ENCODE measurements at places on chromosomes 3 and 15.

- DNase-seq: no peak
These were observed 28.7 kb downstream of the GPR171 start for GRCh38 chr3:151174351-151174750.

DNA sequence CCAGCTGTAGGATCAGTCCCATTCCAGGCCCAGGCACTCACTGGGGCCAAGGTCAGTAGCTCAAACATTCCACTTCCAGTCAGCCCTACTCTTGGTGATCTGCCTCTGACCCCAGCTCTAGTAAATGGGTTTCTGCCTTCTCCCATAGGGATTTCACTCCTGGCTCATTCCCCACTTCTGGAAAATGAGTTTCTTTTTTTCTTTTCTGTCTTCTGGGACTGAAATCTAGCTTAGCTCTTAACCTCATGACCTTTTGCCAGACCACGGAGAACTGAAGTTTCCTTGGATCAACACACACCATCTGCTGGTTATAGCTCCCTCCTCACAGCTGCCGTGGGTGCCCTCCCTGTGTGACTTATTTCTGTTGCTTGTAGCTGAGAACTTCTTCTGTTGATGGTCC lies 21.3 kb downstream of the MME start:
- DNase-seq: no peak

- no peak for DNase-seq
These were observed 230.0 kb upstream of the ST8SIA2 start for GRCh38 chr15:92163641-92164040.

GRCh38 chr15:42056934-42057798 lies 36.3 kb upstream of the PLA2G4E start:
- DNase-seq: peak; percentile 33

- DNase-seq: no peak
These were observed 1184.6 kb upstream of the EPHA6 start for GRCh38 chr3:95629802-95630201.

DNA sequence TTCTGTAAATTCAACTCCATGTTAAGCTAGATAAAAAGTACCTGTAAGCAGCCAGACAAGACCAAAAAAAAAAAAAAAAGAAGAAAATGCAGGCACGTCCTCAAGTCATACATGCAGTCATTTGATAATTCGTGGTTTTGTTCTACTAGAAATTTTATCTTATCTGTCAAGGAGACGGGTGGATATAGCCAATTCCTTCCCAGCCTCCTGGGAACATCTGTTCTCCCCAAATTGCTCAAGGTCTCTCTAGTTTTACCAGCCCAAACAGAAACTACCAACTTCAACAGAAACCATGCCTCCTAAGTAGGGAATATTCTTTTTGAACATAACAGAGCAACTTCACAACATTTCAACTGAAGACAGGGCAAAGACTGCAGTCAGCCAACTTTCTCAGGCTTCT lies 19.5 kb downstream of the RYK start:
- no peak for DNase-seq

GRCh38 chr3:150495563-150496168 lies 50.6 kb downstream of the SERP1 start:
- no peak for DNase-seq

GRCh38 chr3:63926309-63926708 lies 14.1 kb upstream of the SCAANT1 start:
- DNase-seq: no peak

DNA sequence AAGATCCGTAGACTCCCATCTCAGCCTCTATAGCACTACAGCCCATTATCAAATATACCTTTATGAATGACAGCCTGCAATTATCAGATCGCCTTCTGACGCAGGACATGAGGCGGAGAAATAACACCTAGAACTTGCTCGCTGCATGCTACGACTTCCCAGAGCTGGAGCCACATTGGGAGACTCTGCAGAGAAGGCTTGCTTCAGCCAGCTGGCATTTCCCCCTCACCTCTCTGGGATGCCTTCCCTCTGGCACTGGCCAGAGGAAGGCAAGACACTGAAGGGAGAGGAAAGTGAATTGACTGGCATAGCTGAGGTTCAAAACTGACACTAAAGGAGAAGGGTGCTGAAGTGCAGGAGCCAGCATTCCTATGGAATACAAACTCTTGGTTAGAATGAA lies 131.7 kb downstream of the GABRB3 start:
- DNase-seq: no peak

- peak; percentile 21 for DNase-seq
These were observed 235.9 kb downstream of the LPP start for GRCh38 chr3:188389711-188390342.

- no peak for DNase-seq
These were observed 34.6 kb downstream of the NR2E3 start for GRCh38 chr15:71844916-71845315.

DNA sequence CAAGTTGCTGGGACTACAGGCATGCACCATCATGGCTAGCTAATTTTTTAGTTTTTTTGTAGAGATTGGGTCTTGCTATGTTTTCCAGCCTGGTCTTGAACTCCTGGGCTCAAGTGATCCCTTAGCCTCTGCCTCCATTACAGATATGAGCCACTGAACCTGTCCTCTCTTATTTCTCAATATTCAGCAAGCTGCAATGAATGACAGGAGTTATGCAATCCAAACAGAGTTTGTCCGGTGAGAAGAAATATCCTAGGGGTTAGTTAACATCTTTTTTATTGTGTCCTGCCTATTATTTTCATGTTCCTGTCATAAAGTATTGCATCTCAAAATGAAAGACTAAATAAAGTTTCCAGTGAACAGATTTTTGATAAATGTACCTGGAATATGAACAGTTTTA lies 1161.4 kb downstream of the OTOL1 start:
- DNase-seq: no peak

- no peak for DNase-seq
These were observed 56.4 kb downstream of the PLAAT1 start for GRCh38 chr3:193297421-193297820.

GRCh38 chr3:58868097-58868779 lies 181.6 kb downstream of the CFAP20DC start:
- no peak for DNase-seq

DNA sequence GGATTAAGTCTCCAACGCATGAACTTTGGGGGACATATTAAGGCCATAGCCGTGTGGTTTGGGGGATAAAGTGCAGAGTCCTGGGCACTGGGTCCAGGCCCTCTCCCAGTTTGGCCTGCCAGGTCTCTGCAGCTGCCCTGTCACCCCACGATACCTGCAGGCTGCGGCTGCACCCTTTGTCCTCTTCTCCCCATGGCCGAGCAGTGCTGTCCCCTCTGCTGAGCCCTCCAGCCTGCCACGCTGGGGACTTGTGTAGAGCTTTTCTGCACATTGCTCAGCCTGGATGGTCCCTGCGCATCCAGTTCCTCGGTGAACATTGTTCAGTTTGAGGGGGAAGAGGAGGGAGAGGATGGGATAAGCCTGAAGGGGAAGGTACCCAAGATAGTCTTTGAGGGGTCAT lies 167.2 kb downstream of the APBA2 start:
- DNase-seq: no peak

GRCh38 chr3:50644561-50644960 lies 27.6 kb downstream of the MAPKAPK3 start:
- DNase-seq: no peak

DNA sequence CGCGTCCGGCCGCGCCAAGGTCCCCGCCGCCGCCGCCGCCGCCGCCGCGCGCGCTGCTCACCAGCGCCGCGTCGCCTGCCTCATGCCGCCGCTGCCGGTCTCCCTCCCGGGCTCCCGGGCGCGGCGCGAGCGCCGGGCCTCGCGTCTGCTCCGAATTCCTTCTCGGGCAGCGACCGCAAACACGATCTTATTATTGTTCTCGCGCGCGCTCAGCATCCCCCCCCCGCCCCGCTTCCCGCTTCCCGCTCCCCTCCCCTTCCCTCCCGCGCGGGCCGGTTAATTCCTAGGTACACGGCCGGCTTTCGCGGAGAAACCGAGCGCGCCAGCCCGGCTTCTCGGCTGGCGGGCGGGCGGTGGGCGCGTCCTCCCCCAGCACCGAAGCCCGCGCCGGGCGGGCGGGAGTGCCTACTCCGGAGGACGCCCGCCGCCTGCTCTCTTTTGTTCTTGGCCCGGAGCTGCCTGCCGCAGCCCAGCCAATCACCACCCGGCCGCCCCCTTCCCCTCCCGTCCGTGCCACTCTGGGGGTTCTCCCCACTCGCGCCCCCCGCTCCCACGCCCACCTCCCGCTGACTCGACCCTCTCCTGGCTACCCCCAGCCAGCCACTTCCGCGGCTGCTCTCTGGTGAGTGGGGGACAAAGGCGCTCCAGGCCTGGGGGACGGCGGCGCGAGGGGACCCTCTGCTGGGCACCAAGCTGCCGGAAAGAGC lies at the start of gene HDGFL3:
TSS of gene HDGFL3 (minus strand) at position 164 of the 707 bp plus-strand sequence. CDS start 409 bp downstream, outside the sequence.
- DNase-seq: peak; percentile 38

DNA sequence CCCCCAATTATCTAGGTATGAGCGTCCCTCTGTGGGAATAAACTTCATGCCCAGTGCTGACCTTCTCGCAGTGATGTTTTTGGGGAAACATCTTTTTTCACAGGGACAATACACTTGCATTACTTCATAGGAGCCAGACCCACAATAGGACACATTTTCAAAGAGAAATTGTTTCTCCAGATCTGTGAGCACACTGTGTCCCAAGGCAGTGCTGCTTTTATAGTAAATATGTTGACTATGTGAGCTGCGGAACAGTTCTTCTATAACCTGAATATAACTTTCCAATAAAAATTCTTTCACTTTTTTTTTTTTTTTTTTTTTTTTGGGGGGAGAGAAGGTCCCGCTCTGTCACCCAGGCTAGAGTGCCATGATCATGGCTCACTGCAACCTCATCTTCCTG lies 17.4 kb upstream of the THSD4 start:
- no peak for DNase-seq

GRCh38 chr15:25226360-25226759 lies 212.5 kb downstream of the UBE3A start:
- no peak for DNase-seq

DNA sequence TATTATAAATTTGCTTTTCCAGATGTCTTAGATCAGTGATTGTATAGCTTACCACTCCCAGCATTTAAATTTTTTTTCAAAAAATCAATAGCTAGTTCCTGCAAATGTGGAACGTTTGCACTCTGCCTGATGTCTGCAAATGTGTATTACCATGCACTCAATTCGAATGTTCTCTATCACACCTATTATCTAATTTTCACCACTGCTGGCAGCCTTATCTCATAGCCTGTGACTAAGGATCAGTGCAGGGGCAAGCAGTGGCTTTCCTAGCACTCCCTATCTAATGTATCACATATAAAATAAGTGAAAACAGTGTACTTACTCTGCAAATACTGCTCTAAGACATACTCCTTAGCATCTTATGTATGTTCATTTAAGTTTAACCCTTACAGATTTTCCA lies 196.3 kb upstream of the PLSCR5 start:
- no peak for DNase-seq

- DNase-seq: no peak
These were observed 666.7 kb upstream of the NAALADL2 start for GRCh38 chr3:174192471-174192870.

- DNase-seq: no peak
These were observed 30.9 kb downstream of the UBE3A start for GRCh38 chr15:25407950-25408349.

DNA sequence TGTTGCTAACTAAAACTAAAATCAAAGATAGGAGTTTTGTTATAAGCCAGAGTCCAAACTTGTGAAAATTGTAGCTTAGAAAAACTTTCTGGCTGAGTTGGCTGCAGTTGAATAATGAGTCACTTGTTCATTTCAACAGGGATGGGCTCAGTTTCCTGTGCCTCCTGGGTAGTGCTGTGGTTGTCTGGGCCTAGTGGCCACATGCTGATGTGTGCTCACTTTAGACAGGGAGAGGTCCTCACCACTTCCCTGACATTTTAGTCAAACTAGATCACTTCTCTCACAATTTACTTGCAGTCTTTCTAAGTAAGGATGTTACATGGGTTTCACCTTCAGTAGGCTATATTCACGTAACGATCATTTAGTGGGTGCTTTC lies 6.3 kb upstream of the UBE2Q2 start:
- DNase-seq: no peak

GRCh38 chr3:154614601-154615000 lies 184.6 kb upstream of the GPR149 start:
- no peak for DNase-seq

- no peak for DNase-seq
These were observed 945.6 kb downstream of the MCTP2 start for GRCh38 chr15:95176794-95177577.

DNA sequence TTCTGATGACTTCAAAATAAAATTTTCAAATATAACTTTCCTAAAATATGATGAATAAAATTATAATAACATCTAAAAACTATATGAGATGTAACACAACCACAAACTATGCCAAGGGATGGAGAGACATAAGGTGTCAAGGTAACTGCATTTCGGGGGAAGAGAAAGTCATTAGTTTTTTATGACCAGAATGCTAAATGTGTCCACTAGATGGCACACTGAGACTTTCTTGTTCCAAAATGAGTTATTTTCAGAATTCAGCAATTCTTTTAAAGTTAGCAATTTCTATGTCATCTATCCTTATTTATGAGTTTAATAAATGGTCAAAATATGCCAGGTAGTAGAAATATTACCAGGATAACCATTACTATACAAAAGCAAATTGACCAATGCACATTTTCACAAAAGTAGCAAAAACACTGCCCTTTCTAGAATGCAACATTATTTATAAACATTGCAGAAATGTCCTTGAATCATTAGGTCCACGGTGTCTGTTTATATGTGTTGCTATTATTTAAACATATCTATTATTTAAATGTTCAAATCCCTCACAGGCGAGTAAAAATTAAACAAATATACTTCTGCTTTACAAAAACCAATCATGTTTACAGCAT lies 374.2 kb downstream of the PLCL2 start:
- peak; percentile 5 for DNase-seq

- DNase-seq: no peak
These were observed 137.4 kb upstream of the POU1F1 start for GRCh38 chr3:87413814-87414213.

DNA sequence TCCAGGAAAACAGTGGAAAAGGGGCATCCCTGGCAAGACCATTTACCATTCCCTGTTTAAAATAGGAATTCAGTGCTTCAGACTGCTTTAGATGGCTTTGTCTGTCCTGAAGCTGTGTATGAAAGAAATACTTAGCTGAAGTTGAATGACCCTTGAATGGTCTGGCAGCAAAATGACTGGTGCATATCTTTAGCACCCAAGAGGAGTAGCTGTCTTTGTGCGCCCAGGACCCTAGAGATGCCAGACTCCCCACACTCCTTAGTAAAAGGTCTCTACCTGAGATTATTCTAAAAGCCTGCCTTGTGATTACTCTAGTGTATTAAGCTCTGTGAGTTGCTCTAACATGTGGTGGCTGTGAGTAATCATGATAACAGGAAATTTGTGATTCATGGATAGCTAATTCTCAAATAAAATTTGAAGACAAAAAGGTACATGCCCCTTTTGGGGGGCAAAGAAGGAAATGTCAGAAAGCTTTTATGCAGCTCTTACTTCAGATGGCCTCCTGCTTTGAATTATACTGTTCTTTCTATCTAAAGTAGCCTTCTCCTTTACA lies 3.2 kb downstream of the MAPKBP1 start:
- DNase-seq: no peak

DNA sequence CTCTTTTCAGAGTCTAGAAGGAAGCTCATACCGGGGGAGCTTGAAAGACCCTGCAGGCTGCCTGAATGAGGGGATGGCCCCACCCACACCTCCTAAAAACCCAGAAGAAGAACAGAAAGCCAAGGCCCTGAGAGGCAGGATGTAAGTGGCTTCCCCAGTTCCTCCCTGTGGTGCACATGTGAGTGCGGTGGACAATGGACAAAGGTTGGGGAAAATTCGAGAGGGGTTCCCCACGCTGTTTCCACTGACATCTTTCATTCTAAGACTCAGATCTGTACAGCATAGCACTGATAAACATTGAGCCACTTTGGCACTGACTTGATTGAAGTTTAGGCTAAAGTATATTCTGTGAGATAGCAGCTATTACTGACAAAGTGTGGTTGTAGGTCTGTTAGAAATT lies 79.5 kb upstream of the UMPS start:
- no peak for DNase-seq
